ENCODE measurements at places on chromosomes 5 and 9.

DNA sequence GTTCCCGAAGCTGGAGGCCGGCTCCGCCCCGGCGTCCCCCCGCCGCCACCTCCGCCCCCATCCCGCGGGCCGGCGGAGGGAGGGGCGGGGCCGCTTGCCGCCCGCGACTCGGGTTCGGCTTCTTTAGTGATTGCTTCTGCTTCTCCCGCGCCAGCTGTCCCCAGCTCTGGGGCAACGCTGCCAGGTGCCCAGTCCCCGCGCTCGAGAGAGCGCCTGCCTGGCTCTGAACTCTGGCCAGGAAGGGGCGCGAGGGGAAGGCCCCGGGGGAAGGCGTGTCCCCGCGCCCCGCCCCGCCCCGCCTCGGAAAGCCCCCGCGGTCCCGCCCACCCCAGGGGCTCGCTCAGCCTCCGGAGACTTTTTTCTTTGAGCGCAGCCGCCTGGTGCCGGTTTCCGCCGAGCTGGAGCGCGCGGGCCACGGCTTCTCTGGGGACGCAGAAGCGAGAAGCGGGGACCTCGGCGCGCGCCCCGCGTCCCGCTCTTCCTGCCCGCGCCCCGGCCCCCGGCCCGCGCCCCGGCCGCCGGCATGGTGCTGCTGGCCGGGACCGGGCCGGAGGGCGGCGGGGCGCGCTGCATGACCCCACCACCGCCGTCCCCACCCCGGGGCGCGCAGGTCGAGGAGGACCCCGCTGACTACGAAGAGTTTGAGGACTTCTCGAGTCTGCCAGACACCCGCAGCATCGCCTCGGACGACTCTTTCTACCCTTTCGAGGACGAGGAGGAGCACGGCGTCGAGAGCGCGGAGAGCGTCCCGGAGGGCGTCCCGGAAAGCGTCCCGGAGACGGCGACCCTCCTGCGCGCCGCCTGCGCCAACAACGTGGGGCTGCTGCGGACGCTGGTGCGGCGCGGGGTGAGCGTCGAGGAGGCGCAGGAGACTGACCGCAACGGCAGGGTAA, at the start of gene ANKRD33B:
ANKRD33B (plus strand) TSS at position 126 of the 893 bp plus-strand sequence; CDS start at position 524, 398 bp downstream.
- DNase-seq: peak; percentile 58

- no peak for DNase-seq
Observed at GRCh38 chr5:110630350-110630749, 96.1 kb downstream of the TMEM232 start.

DNA sequence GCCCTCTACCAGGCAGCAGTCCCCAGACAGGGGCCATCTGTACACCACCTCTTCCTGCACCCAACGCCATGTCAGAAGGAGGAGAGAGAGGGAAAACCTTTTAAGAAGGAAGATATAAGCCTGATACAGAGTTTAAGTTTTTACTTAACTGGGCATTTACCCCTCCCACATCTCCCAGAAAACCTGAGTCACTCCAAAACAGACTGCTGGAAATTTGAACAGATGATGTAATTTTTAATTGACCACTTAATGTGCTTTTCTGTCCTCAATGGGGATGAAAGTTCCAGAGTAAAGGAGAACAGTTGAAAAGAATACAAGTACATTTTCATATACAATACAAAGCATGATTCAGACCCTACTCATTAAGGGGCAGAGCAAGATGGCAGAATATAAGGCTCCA, 63.9 kb downstream of the TTC39B start:
- DNase-seq: no peak

- peak; percentile 69 for DNase-seq
Observed at GRCh38 chr5:144028636-144029035, 141.8 kb downstream of the YIPF5 start.

GRCh38 chr5:81815321-81815720, 64.4 kb upstream of the SSBP2 start:
- no peak for DNase-seq

DNA sequence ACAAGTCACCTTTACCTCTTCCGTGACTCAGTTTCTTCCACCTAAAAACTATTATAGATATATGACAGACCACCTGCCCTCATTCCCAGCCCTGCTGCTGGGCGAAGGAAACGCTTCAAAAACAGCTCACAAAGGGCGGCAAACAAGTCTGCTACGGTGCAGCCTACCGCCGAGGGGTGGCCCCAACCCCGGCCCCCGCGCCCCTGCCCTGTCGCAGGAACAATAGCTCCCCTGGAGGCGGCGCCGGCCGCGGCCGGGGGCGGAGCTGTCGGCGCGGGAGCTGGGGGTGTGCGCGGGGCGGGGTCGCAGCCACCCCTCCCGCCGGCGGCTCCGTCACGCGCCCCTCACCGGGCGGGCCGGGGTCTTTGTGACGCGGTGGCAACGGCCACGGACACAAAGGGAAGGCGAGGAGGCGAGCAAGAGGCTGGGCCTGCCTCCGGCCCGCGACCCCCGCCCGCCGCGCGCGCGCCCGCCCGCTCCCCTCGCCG, at the start of gene TMEFF1:
TMEFF1 (plus strand) TSS at position 362 of the 488 bp plus-strand sequence. CDS start 396 bp downstream, outside the sequence.
- DNase-seq: peak; percentile 62

- DNase-seq: no peak
Observed at GRCh38 chr9:76600007-76600615, 141.1 kb downstream of the GCNT1 start.

GRCh38 chr9:121944711-121945191, 148.4 kb downstream of the TTLL11 start:
- no peak for DNase-seq

- no peak for DNase-seq
Observed at GRCh38 chr5:138141734-138142133, 2.5 kb upstream of the NME5 start.

DNA sequence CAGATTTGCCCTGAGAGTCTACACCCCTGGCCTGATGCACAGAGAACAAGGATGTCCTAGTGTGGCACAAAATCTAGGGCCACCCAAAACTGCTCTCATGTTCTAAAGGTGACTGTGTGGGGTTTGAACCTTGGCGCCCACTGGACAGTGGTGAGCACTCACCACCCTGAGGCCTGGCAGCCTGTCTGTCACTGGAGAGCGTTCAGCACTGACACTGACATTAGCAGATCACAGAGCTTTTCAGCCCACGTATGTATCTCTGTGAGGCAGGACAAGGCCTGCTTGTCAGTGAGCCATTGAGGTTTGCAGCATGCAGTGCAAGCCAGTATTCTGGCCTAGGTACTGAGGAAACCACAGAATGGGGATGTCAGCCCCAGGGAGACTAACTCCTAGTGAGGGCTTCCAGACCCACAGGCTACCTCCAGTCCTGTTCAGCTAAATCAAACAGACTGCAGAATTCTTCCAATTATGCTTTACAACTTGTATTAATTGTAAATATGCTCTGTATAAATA, 38.9 kb upstream of the SLC2A8 start:
- no peak for DNase-seq

GRCh38 chr5:26681861-26682260, 356.5 kb downstream of the CDH9 start:
- DNase-seq: no peak

GRCh38 chr9:103702572-103702971, 391.5 kb upstream of the SMC2 start:
- DNase-seq: no peak

DNA sequence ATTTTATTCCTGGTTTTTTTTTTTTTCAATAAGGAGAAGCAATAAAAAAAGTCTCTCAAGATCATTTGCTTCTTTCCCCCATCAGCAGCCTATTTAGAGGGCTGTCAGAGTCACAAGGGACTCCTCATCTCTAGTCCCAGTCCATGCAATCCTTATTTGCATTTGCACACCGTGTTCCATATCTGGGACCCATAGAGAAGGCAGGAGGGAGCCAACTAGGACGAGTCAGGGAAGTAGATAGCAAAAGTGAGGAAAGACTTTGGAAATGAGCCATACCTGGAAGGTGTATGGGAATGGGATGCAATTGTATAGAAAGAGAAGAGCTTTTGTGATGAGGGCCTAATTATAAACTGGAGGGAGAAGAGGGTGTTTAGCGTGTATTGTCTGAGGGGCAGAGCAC, 160.0 kb downstream of the PIK3R1 start:
- no peak for DNase-seq

DNA sequence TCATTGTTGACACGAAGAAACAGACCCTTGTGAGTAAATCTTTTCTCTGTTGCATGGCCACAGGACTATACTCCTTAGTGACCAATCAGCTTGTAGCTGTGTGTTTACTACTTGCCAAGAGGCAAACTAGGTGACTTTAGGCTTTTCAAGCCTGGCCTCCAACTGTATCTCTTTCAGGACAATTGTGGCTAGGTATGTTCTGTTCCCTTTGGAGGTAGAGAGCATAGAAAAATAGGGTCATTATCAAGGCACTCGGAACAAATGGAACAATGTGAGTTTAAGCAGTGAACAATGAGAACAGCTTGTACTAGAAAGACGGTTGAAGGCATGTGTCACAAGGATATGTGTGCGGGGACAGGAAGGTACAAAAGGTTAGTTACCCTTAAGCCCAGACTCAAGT, 48.1 kb downstream of the SLC46A2 start:
- DNase-seq: no peak

DNA sequence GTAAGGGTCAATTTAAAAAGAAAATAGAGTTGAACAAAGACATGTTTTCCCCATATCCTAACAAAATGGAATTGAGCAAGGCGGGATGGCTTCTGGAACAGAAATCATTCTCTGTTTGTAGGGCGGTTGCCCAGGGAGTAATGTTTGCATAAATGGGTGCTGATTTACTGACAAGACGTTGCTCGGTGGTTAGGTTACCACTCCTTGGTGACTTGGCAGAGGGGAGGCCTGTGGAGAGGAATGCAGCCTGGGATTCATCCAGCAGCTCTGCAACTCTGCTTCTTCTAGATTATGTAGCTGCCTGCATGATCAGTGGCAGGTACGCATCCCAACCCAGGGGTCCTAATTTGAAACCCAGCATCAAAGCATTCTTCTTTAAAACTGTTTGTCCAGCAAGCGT, 200.2 kb downstream of the CFAP90 start:
- no peak for DNase-seq

GRCh38 chr5:107324071-107324470, 346.7 kb downstream of the EFNA5 start:
- no peak for DNase-seq

GRCh38 chr5:157137691-157138090, 5.0 kb downstream of the MED7 start:
- DNase-seq: no peak

GRCh38 chr9:18489861-18490260, 15.9 kb downstream of the ADAMTSL1 start:
- DNase-seq: no peak

GRCh38 chr5:116576053-116576713, 1.6 kb upstream of the SEMA6A start:
- DNase-seq: peak; percentile 86

GRCh38 chr5:143106174-143106573, 297.3 kb downstream of the NR3C1 start:
- no peak for DNase-seq

- DNase-seq: no peak
Observed at GRCh38 chr5:151720215-151720614, 33.5 kb upstream of the SPARC start.

DNA sequence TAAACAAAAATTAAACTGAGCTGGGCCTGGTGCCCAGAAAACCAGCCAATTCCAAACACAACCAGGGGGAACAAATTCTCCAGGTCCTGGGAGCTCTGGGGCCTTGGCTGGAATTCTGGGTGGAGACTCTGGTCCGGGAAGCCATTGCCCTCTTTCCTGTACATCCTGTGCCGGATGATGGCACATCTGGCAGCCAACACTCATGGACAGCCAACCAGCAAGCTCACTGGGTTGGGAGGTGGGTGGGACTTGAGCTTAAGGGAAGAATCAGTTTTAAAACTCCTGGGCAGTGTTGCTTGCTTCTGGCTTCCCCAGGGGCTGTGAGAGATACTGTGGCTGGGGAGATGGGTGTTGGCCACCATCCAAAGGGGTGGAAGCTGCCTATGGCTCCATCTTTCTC, 56.1 kb downstream of the PCDH1 start:
- DNase-seq: no peak

GRCh38 chr5:95130941-95131340, 154.0 kb downstream of the MCTP1 start:
- no peak for DNase-seq

GRCh38 chr9:116286297-116286696, 132.7 kb downstream of the PAPPA start:
- peak; percentile 81 for DNase-seq

- peak; percentile 67 for DNase-seq
Observed at GRCh38 chr9:123355761-123356431, at the start of gene CRB2. CRB2 (plus strand) TSS chr9:123356197; CDS start chr9:123356261, 64 bp downstream.

DNA sequence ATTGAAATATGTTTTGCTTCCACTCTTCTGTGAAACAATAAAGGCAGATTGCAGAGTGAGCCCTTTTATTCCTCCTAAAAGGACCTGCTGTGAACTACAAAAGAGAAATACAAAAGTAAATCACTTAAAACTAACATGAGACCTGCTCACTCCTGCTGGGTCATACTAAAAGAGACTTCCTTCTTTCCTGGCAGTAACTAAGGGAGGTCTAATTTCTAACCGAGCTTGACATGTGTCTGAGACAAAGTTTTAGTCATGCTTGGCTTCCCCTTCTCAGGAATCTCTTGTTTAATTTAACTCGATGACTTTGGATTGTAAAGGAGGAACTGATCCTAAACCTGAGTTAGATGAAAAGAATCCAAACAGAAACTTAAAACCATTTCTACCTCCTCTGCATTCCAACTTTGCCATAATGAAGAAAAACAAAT, 86.4 kb upstream of the CDH6 start:
- peak; percentile 84 for DNase-seq

DNA sequence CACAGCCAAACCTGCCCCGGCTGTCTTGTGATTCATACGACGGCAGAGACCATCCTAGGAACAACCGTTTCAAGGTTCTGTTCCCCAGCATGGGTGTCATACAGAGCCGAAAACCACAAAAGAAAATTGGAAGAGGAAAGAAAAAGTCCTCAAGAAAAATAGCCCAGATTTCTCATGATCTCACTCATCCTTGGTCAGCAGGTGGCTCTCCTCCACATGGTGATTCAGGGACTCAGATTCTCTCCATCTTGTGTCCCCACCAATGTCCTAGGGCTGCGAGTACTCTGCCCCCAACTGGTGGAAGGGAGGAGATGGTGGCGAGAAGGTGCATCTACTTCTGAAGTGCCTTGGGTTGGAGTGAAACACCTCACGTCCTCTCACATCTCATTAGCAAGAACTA, 25.6 kb downstream of the PDZD2 start:
- DNase-seq: no peak

DNA sequence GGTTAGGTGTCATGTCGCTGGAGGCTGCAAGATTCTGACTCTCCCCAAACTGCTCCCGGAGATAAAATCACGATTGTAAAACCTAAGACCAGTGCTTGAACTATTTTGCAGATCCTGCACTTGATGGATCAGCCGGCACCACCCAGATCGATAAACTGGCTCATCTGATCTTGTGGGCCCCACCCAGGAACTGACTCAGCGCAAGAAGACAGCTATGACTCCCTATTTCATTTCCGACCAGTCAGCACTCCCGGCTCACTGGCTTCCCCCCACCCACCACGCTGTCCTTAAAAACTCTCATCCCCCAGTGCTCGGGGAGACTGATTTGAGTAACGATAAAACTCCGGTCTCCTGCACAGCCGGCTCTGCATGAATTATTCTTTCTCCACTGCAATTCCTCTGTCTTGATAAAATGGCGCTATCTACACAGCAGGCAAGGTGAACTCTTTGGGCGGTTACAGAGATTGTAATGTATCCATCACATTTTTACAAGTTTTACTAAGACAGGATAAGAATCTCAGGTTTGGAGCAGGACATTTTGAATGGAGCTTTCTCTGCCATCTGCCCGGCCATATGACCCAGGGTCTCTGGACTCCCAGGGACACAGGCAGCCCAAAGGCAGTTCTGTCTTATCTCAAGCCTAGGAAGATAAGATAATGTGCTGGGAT, 10.6 kb upstream of the PPP1R26 start:
- DNase-seq: no peak

- peak; percentile 54 for DNase-seq
Observed at GRCh38 chr5:74766418-74766848, 484 bp downstream of the GFM2 start.

GRCh38 chr9:113519426-113520108, 56.0 kb downstream of the RGS3 start:
- no peak for DNase-seq
